ENCODE measurements at places on chromosomes 13 and 19. TPM values are rescaled to one million over a fixed set of nuclear protein-coding genes. Genes with fewer than 3 reads are reported as not detected.

MARCHF2 gene
- total RNA-seq = 35.9 TPM

AXL gene
- 14.2 TPM for total RNA-seq

FXYD3 gene
- 51.6 TPM for total RNA-seq

C2CD4C gene
- 1.8 TPM for total RNA-seq

ZNF726 gene
- 1.8 TPM for total RNA-seq

LILRA2 gene
- not detected for total RNA-seq

MTUS2 gene
- 4.0 TPM for total RNA-seq

- no peak for DNase-seq
- H3K4me1 ChIP-seq = peaks cover 34% of the 10 kb centered on the region
- H3K27me3 ChIP-seq = no peaks in the 10 kb centered on the region
- no peak overlapping the region for H3K4me3 ChIP-seq
These were observed 5.3 kb downstream of the FXYD3 start for GRCh38 chr19:35120898-35121297.

DNA sequence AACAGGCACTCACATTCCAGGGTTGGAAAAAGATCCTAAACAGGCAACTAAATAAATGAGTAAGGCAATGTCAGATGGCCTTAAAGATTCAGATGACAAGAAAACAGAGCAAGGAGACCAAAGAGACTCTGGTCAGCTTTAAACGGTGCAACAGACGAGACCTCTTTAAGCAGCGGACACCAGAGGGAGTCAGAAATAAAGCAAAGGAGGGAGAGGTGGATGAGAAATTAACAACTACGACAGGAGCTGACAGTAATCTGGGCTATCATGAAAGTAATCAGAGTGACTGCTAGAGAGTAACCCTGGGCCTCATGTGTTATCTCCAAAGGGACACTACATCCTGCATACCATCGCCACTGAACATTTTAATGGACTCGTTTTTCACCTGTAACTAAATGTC lies 1.1 kb downstream of the ZNF550 start:
- no peak overlapping the region for H3K27ac ChIP-seq
- peaks cover 10% of the 10 kb centered on the region for H3K36me3 ChIP-seq
- DNase-seq = no peak
- no peaks in the 10 kb centered on the region for H3K27me3 ChIP-seq
- H3K4me3 ChIP-seq = peak overlapping the region; percentile 84
- H3K4me1 ChIP-seq = peaks cover 19% of the 10 kb centered on the region

- no peak overlapping the region for H3K27ac ChIP-seq
- no peaks in the 10 kb centered on the region for H3K4me1 ChIP-seq
- DNase-seq = no peak
- no peaks in the 10 kb centered on the region for H3K36me3 ChIP-seq
- H3K4me3 ChIP-seq = no peak overlapping the region
- no peaks in the 10 kb centered on the region for H3K27me3 ChIP-seq
These were observed 124.0 kb upstream of the FNDC3A start for GRCh38 chr13:48851707-48852106.

DNA sequence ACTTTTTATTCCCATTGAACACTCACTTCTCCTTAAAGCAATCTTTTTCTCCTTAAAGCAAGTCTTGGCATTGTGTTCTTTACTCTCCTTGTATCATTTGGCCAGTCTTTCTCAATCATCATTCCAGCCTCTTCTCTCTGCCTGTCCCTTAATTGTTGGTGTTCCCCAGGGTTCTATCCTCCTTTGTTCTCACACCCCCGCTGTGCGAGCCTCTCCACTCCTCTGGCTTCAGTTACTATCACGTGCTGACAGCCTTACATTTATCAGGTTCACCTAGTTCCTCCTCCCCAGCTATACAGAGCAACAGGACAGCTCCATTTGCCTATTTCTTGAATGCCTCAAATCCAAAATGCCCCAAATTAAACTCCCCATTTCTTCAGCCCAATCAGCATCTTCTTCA lies 24.6 kb downstream of the CYSLTR2 start:
- no peaks in the 10 kb centered on the region for H3K4me1 ChIP-seq
- no peak overlapping the region for H3K4me3 ChIP-seq
- DNase-seq = no peak
- no peak overlapping the region for H3K27ac ChIP-seq
- H3K27me3 ChIP-seq = no peaks in the 10 kb centered on the region
- no peaks in the 10 kb centered on the region for H3K36me3 ChIP-seq

GRCh38 chr13:95540888-95541287 lies 11.6 kb upstream of the CLDN10 start:
- peak overlapping the region; percentile 45 for H3K27ac ChIP-seq
- no peaks in the 10 kb centered on the region for H3K27me3 ChIP-seq
- H3K4me3 ChIP-seq = no peak overlapping the region
- H3K4me1 ChIP-seq = peaks cover 48% of the 10 kb centered on the region

- no peaks in the 10 kb centered on the region for H3K27me3 ChIP-seq
- H3K4me3 ChIP-seq = no peak overlapping the region
- no peak for DNase-seq
- H3K36me3 ChIP-seq = no peaks in the 10 kb centered on the region
These were observed 95.4 kb downstream of the WDFY2 start for GRCh38 chr13:51679616-51680015.

GRCh38 chr13:34416971-34417380 lies 525.1 kb upstream of the NBEA start:
- H3K4me3 ChIP-seq = no peak overlapping the region
- H3K27ac ChIP-seq = no peak overlapping the region
- H3K4me1 ChIP-seq = no peaks in the 10 kb centered on the region
- no peak for DNase-seq

DNA sequence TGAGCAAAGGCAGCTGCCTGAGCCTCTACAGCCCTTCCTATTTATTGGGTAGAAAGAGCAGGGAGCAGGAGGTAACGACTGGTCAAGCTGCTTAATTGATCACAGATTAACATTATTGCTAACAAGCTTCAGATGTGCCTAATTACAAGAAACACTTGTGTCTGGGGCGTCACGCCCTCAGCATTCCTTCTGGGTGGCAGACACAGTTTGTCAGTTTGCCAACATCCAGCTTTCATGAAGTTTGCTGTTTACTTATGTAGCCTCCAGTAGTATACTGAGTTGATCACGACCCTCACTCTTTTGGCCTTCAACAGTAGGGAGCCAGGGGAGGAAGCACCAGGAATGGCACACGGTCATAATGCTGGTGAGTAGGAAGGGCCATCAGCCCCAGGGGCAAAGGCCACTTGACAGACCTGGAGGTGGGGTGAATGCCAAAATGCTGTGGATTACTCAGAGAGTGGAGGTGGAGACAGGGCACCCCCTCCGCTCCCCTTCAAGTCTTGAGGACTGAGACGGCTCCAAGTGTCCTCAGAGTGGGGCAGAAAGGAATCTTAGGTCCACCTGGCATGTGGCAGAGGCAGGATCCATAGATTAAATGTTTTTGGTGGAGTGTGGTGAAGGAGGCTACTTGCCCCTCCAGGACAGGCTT lies 34.9 kb upstream of the PSPC1 start:
- no peak for DNase-seq
- no peaks in the 10 kb centered on the region for H3K4me1 ChIP-seq
- no peak overlapping the region for H3K27ac ChIP-seq
- no peaks in the 10 kb centered on the region for H3K27me3 ChIP-seq
- H3K4me3 ChIP-seq = no peak overlapping the region

GRCh38 chr19:46704379-46705076 lies 12.4 kb downstream of the PRKD2 start:
- H3K4me1 ChIP-seq = no peaks in the 10 kb centered on the region
- no peak overlapping the region for H3K4me3 ChIP-seq
- no peak overlapping the region for H3K27ac ChIP-seq
- H3K36me3 ChIP-seq = peaks cover 28% of the 10 kb centered on the region

DNA sequence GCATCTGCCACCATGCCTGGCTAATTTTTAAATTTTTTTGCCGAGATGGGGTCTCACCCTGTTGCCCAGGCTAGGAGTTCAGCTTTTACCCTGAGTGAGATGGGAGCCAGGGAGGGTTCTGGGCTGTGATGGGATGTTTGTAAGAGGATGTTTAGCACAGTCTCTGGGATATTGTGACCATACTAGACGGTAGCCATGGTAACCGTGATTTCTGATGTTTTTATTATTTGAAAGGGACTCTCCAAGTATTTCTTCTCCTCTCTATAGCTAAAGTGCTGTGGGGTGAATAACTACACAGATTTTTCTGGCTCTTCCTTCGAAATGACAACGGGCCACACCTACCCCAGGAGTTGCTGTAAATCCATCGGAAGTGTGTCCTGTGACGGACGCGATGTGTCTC lies 10.4 kb downstream of the TSPAN16 start:
- no peaks in the 10 kb centered on the region for H3K27me3 ChIP-seq
- H3K4me1 ChIP-seq = no peaks in the 10 kb centered on the region
- no peaks in the 10 kb centered on the region for H3K36me3 ChIP-seq
- no peak overlapping the region for H3K27ac ChIP-seq

DNA sequence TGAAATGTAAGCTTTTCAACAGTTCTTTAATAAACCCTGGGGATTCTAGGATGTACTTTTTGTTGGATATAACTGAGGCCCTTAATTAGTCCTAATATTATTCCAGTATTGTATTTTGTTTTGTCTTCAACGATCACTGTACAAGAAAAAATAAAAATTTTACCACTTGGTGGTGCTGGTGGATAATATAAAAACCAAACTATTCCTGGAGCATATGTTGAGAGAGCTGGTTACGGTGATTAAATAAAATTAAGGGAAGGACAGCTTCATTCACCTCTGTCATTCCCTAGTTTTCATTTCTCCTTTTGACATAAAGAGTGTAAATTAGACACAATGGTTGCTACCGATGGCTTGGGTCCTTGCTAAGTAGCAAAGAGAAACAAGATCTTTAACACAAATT lies 598.6 kb upstream of the PCDH20 start:
- no peaks in the 10 kb centered on the region for H3K27me3 ChIP-seq
- no peak overlapping the region for H3K27ac ChIP-seq
- H3K36me3 ChIP-seq = no peaks in the 10 kb centered on the region
- H3K4me3 ChIP-seq = no peak overlapping the region
- H3K4me1 ChIP-seq = no peaks in the 10 kb centered on the region

- H3K27me3 ChIP-seq = no peaks in the 10 kb centered on the region
- DNase-seq = no peak
- no peaks in the 10 kb centered on the region for H3K36me3 ChIP-seq
- H3K27ac ChIP-seq = no peak overlapping the region
- H3K4me3 ChIP-seq = no peak overlapping the region
These were observed 9.4 kb downstream of the FCER2 start for GRCh38 chr19:7692417-7693088.

DNA sequence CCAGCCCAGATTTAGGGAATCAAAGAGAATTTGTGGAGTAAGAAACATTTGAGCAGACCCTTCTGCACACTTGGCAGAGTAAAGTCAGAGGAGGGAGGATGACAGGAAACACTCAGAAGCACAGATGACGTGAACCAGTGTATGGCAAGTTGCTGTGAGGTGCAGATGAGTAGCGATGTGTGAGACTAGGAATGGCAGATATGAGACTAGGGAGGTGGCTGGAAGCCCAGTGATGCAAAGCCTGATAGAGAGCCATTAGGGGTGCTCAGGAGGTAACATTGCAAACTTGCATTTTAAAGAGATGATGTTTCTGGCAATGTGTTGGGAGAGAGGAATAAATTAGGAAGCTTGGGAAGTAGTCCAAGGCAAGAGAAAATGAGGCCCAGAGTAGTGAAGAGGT lies 44.0 kb downstream of the PCDH17 start:
- H3K27me3 ChIP-seq = no peaks in the 10 kb centered on the region
- peaks cover 10% of the 10 kb centered on the region for H3K4me1 ChIP-seq
- no peak for DNase-seq
- no peak overlapping the region for H3K4me3 ChIP-seq
- H3K36me3 ChIP-seq = no peaks in the 10 kb centered on the region

DNA sequence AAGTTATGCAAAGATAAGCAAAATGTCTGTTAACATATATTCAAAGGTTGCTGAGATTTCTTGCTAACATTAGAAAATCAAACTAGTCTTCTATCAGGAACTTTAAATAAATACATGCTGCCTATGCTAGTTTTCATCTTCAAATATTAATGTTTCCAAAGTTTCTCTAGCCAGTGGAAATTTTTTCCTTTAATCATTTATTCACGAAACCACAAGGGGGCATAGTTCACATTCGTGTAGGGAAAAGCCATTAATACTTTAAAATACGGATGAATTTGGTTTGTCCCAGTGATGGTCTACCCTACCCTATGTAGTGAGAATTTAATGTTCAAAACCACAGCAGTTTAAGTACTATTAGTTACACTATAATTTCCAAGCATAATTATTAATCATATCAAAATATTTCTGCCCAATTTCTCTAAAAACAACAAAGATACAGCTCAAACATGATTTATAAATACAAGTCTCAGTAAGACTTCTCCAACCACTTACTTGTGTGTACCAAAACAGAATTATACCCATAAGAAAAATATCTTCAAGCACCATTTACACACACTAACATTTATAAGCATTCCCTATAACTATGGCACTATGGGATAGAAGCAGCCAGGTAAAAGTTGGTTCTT lies 16.2 kb downstream of the NUFIP1 start:
- no peak for DNase-seq
- H3K4me3 ChIP-seq = no peak overlapping the region
- no peaks in the 10 kb centered on the region for H3K27me3 ChIP-seq
- H3K36me3 ChIP-seq = no peaks in the 10 kb centered on the region
- no peak overlapping the region for H3K27ac ChIP-seq

DNA sequence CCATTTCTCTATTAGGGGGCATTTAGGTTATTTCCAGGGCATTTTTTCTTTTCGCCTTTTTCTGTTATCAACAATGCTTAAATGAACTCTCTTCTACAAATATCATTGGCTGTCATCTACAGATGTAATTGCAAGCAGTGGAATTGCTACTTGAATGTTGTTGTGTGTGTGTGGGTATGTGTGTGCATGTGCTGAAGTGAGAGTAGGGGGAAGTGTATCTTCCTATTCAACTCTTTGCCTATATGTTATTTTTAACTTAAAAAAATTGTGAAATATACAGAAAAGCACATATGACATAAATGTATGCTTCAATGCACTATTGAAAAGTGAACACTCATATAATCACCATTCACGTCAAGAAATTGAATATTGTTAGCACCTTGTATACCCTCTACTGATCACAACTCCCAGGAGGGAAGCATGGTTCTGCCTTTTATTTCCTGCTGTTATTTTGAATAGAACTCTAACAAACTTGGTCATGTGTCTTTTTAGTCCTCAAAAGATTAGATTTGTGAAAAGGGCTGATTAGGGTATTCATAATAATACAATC lies 24.7 kb downstream of the WDFY2 start:
- no peak overlapping the region for H3K27ac ChIP-seq
- no peak overlapping the region for H3K4me3 ChIP-seq

DNA sequence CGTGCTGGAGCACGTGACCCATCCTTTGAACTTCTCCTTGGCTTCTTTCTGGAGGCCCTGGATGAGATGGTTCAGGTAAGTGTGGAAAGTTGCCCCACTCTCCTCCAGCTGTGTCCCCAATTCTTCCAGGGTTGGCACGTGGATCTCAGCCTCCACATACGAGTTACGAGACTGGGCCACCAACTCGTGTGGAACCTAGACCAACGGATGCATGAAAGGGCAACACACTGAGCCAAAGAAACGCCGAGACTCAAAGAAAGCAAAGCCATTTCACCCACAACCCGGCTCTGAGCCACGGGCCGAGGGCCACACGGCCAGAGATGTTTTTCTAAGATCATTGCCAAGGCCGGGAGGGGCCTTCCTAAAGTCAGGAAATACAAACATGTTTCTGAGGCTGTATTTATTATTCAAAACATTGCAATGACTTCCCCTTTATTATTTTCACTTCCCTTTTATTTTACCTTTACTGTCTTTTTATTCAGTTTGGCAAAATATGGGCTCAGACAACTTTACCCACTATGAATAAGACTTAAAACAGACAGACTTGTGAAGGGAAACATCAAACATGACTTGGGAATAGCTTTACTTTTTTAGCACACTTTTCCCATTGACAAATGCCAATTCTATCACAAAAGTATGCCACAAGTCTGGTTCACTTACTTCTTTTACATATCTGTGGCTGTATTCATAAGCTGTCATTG lies 94.6 kb downstream of the KL start:
- no peaks in the 10 kb centered on the region for H3K27me3 ChIP-seq
- H3K27ac ChIP-seq = peak overlapping the region; percentile 7
- DNase-seq = no peak
- no peak overlapping the region for H3K4me3 ChIP-seq
- H3K4me1 ChIP-seq = peaks cover under 1% of the 10 kb centered on the region

All from body of pancreas (tissue), 4 donors.